Peyer's patch (tissue), 4 donors: ENCODE measurements at places on chromosomes 11 and 22.

- DNase-seq: no peak
Measured at GRCh38 chr11:25771605-25772004, 560.3 kb upstream of the ANO3 start.

DNA sequence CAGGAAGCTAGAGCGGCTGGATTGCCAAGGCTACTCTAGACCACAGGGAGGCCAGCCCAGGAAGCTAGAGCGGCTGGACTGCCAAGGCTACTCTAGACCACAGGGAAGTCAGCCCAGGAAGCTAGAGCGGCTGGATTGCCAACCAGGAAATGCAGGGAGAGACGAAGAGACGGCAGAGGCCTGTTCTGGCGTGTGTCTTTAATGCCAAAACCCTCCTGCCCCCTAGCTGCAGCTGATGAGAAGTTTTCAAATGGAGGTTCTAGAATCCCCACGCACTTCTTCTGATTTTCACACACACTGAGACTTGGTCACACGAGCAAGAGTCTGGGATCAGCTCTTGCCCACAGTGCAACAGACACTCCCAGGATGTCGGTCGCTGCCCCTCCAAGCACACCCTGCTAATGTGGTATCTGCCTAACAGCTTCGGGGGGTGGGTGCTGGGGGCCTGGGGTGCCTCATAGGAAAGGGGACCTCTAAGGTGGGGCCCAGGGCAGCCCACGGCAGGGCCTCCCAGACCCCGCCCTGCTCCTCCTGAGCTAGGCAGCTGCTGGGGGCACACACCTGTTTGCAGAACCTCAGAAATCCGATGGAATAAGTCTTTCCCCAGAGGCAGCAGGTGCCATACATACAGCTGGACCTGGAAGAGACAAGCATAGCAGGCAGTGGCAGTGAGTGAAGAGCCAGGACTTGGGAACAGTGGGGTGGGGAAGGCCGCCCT is 28.5 kb downstream of the MAFF start:
- peak; percentile 78 for DNase-seq

DNA sequence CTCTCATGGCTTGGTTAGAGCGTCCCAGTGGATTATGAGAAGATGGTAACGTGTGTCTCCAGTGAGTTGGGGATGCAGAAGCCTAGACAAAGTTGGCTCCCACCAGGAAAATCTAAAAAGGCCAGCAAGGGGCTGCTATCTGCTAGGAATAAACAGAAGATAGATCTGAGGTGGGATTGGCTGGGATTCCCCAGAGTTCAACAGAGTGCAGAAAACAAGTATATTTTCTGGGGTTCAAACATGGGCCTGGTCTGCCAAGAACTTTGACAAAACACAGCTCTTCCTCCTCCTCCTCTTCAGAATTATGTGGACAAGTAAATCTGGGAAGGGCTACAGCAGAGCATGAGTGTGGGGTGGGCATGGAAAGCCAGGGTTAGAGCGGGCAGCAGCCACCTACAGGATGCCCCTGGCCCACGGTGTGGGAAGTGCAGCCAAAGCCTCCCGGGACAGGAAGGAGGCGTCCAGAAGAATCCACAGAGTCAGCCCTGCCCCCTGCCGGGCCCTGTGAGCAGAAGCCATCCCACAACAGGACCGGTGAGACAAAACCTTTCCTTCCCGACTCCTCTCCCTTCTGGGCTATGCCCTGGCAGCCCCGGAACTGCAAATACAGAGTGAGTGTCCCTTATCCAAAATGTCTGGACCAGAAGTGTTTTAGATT is 67.1 kb downstream of the CD82 start:
- peak; percentile 61 for DNase-seq

- no peak for DNase-seq
Measured at GRCh38 chr11:119254239-119254638, 48.1 kb downstream of the CBL start.

DNA sequence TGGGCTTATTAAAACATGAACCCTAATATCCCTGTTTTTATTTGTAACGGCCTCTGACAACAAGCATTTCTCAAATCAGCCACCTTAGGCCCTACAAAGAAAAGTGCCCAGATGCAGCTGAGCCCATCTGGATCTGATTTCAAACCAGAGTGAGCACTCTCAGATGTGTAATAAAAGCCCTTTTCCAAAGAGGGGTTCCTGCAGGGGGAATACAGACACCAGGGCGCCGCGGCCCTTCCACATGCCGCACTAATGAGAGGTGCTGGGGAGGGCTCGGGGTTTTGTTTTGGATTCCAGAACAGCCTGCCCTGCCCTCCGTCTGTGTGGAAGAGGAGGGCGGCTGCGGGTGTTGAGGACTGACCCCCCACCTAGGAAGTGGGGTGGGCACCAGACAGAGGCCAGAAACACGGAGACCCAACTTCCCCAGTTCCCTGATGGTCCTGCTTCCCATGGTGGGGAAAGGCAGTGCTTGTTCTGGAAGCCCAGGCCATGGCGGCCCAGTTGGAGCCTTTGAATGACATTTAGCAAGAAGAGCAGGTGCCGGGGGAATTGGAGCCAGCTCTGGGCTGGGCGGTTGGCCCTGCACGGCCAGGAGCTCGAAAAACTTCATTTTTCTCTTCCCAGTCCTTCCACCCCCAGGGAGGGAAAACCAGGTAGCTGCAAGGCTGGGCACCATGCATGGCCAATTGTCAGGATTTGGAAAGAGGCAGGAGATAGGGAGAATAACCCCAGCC is 63.7 kb downstream of the MACROD1 start:
- DNase-seq: no peak

DNA sequence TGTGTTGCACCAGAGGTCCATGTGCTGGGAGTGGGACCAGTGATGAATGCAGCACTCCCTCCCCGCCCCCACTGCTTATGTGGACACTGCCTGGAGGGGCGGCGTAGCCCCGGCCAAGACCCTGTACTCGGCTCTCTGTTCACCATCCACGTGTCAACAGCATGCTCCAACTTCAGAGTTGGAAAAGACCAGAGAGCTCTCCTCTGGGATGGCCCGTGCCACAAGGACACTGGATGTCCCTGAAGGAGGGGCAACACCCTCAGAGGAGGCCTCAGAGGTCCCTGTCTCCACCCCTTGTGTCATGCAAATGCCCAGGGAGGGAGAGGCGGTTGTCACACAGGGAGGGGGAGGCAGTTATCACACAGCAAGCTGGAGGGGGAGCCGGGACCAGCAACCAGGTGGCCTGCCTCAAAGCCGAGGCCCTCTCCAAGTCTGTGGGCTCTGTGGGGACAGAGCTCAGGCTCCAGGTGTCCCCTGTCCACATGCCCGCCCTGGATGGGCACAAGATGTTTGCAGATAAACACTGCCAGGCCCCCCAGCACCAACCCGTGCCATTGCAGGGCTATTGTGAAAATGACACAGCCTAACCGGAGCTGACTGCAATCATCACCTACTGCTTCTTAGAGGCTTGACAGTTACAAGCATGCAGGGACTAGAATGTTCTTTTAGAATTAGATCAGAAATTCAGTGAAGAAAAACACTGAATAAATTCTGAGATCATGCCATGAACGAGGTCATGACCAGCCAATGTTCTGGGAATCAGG is 121.1 kb downstream of the PHF21B start:
- peak; percentile 13 for DNase-seq

- no peak for DNase-seq
Measured at GRCh38 chr11:32098142-32098903, 7.4 kb downstream of the RCN1 start.

DNA sequence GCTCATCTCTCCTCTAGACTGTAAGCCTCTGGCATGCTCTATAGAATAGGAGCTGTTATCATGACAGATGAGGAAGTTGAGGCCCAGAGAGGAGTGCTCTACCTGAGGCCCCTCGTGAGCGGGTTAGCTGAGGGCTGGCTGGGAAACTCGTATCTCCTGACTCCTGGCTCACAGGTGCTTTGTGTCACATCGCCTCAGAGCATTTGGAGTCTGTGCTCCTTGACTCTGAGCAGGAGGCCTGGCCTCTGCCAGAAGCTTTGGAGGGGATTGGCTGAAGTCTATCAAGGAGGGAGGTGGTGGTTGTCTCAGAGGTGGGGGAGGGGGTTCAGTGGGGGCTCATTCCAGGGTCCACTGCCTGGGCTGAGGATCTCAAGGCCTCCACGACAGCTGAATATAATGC is 7.4 kb downstream of the KCNC1 start:
- no peak for DNase-seq

DNA sequence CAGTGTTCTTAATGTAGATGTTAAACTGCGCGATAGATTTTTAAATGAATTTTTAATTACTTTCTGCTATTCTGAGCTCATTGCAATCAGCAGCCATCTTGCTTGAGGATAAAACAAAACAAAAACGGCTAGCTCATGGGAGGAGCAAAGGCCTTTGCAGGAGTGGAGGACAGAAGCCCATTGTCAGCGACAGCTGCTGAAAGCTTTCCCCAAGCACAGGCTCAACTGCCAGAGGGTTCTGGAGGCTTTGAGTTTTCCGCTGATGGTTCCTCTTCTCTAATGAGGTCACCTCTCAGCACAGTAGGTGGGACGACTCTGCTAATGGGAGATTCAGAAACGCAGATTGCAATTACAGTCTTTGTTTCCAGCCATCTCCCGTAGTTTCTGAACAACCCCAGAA is 167.1 kb upstream of the TTC12 start:
- DNase-seq: no peak
